Foreskin melanocyte (primary cell): ENCODE measurements at places on chromosomes 6 and 20.
A peak's percentile ranks its signal among the peaks of the same experiment; 100 is the strongest.

DNA sequence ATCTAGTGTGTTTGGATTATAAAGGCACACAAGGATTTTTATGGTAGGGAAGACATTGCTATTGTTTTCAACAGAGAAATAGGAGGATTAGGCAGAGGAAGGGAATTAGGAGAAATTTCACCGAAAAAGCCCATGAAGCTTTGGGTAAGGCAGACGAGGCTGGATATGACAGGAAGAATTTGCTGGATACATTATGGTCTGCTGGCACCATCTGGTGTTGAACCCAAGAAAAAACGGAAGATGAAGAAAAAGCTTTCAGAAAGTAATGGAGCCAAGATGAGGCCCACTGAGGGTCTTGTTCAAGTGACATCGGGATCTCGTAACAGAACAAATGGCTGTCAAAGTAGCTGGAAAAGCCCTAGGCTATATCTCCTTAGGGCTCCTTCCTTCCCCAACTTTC lies 56.5 kb downstream of the OR2J2 start:
- no peak for DNase-seq

DNA sequence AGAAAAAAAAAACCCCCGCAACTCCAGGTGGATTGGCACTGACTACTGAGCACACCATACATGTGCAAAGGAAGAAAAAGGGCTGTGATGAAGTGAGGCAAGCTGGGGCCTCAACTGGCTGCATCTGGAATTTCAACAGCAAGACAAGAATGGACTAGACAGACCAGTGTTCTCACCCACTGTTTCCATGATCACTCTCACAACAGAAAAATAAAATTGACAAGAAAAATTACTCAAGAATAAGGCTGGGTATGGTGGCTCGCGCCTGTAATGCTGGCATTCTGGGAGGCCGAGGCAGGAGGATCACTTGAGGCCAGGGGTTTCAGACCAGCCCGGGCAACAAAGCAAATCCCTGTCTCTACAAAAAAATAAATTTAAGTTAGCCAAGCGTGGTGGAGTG lies 18.8 kb downstream of the ZNF217 start:
- no peak for DNase-seq

DNA sequence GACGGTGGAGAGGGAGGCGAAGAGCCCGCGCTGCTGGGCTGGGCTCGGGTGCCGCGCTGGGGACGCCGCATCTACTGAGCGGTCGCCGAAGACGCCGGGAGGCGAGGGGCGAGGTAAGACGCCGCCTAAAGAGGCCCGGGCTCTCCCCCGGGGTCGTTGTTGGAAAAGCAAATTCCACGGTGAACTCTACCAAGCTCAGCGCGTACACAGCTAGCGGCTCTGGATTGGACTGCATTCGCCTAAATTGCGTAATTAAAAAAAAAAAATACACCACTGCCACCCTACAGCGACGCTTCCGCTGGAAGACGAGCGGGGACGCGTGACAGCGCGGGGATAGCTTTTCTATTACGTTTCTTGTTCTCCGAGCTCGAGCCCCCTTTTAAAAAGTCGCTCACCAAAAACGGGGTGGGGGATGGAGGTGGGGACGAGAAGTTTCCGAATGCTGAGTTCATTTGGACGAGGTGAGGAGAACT lies 92.0 kb upstream of the PRDM1 start:
- DNase-seq: no peak

DNA sequence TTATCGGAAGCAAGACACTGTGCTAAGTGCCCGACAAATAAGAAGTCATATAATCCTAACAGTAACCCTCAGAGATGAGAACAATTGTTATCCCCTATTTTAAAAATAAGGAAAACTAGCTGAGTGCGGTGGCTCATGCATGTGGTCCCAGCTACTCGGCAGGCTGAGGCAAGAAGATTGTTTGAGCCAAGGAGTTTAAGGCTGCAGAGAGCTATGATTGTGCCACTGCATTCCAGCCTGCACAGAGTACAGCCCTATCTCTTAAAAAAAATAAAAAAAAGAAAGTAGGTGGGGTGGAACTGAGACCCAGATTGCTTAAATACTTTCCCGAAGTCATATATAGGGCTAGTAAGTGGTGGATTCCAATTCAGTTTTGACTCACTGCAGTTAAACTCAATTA lies 84.7 kb downstream of the UST start:
- DNase-seq: no peak

GRCh38 chr6:169158691-169159090 lies 95.0 kb downstream of the THBS2 start:
- no peak for DNase-seq

- DNase-seq: no peak
Observed at GRCh38 chr6:6509284-6509683, 79.2 kb upstream of the LY86 start.

- no peak for DNase-seq
Observed at GRCh38 chr6:128784266-128784665, 98.7 kb upstream of the LAMA2 start.

DNA sequence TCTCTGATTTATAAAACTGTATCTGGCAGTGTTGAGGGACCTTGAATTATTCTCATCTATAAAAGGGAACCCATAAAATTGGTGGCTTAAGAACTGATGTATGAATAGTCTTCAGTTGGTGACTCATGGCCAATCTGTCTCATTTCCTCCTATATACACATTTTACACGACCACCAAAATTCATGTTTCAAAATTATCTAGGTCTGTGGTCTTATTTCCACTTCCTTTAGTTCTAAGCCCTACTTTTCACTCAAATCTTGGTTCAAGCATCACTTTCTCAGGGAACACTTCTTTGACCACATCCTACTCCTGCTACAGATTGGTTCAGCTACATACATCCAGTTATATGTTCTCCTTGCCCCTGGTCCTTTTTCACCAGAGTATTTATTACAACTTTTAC lies 18.6 kb upstream of the ENPP1 start:
- DNase-seq: no peak

DNA sequence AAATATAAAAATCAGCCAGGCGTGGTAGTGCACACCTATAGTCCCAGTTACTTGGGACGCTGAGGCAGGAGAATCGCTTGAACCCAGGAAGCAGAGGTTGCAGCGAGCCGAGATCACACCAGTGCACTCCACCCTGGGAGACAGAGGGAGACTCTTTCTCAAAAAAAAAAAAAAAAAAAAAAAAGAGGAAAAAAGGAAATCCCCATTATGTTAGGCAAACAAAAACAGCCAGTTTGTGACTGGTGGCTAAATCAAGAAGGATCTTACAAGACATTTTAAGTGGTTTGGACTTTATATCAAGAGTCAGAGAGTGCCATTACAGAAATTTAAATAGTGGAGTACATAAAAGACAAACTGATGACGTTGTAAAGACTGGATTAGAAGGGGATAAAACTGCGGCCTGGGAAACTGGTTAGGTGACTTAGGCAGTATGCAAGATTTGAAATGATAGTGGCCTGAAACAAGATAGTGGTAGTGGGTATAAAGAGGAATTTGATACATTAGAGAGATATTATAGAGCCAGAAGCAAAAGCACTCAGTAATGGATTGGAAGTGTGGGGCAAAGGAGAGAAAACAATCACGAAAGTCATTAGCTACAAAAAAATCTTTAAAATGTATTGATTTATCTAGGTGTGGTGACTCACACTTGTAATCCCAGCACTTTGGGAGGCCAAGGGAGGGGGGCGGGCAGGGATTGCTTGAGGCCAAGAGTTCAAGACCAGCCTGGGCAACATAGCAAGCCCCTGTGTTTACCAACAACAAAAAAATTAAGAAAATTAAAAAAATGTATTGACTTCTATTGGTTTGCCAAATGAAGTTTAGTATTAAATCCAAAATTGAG lies 1.7 kb upstream of the MYO6 start:
- no peak for DNase-seq

DNA sequence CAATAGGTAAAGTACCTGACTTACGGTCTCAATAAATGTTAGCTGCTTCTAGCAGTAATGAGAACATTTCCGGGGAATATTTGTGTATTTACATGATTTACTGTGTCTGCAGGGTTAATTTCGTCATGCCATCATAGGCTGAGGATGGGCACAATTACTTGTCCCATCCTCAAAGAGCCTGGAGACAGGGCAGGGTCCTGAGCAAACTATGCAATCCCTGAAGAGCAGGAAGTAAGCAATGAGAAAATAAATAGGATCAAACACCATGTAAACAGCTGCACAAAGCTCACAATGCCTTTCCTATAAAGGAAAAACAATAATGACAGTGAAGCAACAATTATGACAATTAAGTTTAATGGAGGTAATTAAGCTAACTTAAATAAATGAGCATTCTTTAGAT lies 114.6 kb upstream of the FOXQ1 start:
- DNase-seq: no peak

DNA sequence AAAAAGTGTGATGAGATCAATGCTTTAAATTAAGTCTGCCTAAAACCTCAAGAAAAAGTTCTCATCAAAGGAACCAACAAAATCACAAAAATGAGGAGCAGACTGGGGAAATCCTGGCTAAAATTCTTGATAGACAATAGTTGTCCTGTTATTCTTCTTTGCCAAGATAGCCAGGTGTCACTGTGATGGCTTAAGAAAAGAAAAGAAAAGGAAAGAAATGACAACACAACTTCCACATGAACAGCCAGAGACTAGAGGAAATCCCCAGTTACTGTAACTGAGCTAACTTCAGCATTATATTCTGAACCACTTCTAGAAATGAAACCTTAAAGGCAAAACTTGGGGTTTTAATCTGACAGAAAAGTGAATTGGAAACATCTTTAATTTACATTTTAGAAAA lies 129.6 kb downstream of the CD24 start:
- DNase-seq: no peak

- peak; percentile 88 for DNase-seq
Observed at GRCh38 chr6:144335914-144336313, 50.8 kb downstream of the UTRN start.

- DNase-seq: peak; percentile 75
Observed at GRCh38 chr6:13194852-13195251, 133.5 kb downstream of the TBC1D7 start.

DNA sequence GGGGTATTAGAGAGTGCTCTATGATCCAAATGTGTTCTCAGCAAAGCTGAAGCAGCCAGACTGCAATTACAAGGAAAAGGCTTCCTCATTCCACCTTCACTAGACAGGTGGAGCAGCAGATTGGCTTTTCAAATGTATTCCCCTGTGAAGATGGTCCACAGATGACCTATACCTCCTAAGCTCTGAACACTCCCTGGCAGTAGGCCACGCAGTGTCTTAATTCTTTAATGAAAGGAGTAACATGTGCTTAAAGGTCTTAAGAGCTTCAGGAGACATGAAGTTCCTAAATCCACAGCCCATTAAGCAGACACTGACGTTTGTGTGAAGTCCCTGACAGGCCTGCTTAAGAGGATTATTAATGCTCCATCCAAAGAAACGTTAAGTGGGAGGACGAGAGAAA lies 138.9 kb upstream of the NUP153 start:
- DNase-seq: no peak

DNA sequence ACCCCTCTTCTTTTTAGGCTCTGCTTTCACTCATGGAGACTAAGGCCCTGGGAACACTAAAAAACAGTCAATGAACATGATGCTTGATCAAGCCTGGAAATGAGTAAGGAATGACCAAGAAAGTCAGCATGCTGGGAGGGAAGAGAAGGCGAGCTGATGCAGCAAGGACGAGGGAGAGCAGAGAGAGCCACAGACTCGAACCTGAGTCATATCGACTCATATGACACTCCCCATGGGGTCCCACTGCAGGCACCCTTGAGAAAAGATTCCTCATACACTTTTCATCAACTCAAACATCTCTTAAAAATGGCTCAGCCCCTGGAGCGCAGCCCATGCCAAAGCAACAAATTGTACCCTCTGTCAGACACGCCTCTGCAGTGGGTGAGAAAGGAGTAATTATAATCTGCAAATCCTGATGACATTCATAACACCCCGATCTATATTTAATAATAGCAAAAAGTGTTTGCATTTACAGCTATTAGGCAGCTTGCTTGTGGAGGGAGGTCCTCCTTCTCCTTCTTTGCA lies 127.2 kb downstream of the F13A1 start:
- DNase-seq: no peak

- DNase-seq: peak; percentile 15
Observed at GRCh38 chr20:49028684-49029083, 17.4 kb upstream of the CSE1L start.

- peak; percentile 93 for DNase-seq
Observed at GRCh38 chr6:48844696-48845095, 618.4 kb downstream of the MMUT start.

- no peak for DNase-seq
Observed at GRCh38 chr6:998551-998950, 305.6 kb upstream of the EXOC2 start.

DNA sequence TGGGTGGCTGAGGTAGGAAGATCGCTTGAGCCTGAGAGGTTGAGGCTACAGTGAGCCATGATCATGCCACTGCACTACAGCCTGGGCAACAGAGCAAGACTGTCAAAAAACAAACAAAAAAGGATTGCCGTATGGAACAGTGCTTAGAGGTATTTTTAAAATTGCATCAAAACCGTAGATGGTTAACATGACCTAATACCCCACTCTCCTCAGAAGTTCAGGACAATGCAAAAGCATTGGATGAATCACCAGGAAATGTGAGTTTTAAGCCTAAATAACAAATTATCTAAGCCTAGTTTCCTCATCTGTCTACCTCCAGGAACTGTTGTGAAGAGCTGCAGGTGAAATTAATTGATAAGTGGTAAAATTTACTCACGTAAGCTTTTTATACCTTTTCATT lies 123.8 kb upstream of the ID4 start:
- DNase-seq: no peak

- DNase-seq: no peak
Observed at GRCh38 chr6:21592953-21593352, 598 bp upstream of the SOX4 start.

DNA sequence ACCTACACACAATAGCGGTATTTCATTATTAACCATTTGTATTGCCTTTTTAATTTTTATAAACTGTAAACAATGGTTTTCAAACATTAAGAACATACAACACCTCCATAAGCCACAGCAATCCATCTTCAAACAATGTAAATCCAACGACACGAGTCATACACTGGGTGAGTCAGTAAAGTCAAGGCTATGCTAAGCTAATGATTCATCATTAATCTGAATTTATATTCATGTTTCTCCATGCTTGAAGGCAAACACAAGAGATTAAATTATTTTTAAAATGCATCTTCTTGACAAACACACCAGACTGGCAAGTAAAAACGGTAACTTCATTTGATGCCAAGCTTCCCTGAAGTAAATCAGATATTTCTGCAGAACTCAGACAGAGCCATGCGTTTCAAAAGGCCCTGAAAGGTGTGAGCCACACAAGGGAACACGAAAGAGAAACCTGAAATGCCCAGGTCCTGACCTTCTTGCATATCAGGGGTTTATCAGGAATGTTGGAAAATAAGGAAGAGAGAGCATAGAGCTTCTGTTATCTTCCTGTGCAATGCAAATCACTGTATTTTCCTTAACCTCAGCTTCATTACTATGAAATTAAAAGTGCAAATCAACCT lies 162.5 kb downstream of the ALDH8A1 start:
- peak; percentile 49 for DNase-seq

GRCh38 chr6:47152666-47153403 lies 110.7 kb upstream of the ADGRF1 start:
- DNase-seq: no peak

GRCh38 chr6:40436685-40437604 lies 150.2 kb downstream of the LRFN2 start:
- no peak for DNase-seq
